ENCODE measurements at places on chromosomes 13 and 19. TPM values are rescaled to one million over a fixed set of nuclear protein-coding genes. Genes with fewer than 3 reads are reported as not detected.

DNA sequence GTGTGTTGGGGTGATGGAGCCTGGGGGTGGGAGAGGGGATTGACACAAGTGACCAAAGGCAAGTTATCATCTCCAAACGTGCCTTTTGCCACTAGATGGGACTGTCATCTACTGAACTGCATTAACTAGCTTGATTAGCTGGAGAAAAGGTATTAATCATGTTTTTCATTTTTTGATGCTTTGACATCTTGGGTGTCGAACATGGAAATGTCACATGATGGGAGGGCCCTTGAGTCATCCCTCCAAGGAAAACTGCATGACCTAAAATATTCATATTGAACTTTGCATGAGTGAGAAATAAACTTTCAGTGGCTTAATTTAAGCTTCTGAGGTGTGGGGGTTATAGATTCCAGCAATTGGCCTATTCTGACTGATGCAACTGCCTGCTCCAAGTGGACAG lies 73.3 kb downstream of the ALOX5AP start:
- no peak for DNase-seq

GRCh38 chr19:50559636-50560035 lies 8.6 kb downstream of the LRRC4B start:
- no peak for DNase-seq

- DNase-seq, result no peak
Measured at GRCh38 chr13:21673539-21673788, 2.6 kb downstream of the FGF9 start.

- DNase-seq, result no peak
Measured at GRCh38 chr19:10335352-10335985, 2.1 kb upstream of the RAVER1 start.

GRCh38 chr19:28605501-28606268 lies 607.3 kb downstream of the UQCRFS1 start:
- no peak for DNase-seq

GRCh38 chr13:44068737-44069136 lies 189.0 kb downstream of the LACC1 start:
- no peak for DNase-seq

DNA sequence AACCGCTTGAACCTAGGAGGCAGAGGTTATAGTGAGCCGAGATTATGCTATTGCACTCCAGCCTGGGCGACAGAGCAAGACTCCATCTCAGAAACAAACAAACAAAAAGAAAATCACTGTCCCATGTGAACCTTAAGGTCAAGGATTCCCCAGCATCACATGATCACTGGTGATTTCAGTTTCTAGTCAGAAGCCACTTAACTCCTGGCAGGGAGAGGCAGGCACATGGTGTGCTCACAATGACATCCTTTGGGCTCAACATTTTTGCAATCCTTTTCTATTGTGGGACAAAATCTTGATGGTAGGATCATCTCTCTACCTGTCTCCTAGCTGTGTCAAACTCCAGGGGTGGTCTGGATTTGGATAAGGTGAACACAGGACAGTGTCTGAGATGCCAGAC lies 12.1 kb downstream of the AKAP8 start:
- no peak for DNase-seq

Gene DLEU7
- not detected for total RNA-seq

Gene SKA3
- total RNA-seq, result 7.0 TPM

Gene ZNF98
- total RNA-seq, result 2.3 TPM

Gene IL27RA
- 4.3 TPM for total RNA-seq

Gene TMEM91
- 11.8 TPM for total RNA-seq
